ENCODE measurements at places on chromosomes 5 and 9.

GRCh38 chr5:100902440-100903038, 543 bp downstream of the ST8SIA4 start:
- no peak for DNase-seq

DNA sequence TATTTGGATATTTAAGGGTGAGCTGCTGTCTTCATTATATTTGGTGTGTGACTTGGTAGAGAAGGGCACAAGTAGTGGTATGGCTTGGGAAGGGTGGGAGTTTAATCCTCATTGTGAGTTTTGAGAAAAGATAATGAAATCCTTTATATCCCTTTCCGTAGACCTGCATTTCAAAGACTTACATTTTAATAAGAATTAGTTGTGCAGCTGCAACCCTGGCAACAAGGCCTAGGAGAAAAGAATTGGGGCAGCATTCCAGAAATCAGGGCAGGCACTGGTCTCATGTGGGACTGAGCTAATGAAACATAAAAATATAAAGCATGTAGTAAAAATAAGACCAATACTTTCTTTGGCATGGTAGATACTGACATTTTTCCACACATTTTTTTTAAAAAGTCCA, 60.5 kb downstream of the CDC42SE2 start:
- DNase-seq, result no peak

DNA sequence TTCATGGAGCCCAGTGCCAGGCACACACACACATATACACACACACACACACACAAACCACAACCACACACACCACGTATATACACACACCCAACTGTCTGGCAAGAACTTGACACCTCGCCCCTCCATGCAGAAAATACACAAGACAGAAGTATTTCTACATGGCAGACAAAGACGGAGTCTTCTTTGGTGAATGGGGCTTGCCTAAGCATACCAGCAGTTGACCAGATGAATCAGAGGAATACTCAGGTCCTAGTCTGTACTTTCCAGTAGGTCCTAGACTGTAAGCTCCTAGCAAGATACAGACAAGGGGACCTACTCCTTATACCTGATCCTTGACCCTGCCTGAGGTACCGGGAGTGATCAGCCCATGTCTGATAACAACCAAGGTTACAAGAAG, 60.1 kb downstream of the SIL1 start:
- no peak for DNase-seq

DNA sequence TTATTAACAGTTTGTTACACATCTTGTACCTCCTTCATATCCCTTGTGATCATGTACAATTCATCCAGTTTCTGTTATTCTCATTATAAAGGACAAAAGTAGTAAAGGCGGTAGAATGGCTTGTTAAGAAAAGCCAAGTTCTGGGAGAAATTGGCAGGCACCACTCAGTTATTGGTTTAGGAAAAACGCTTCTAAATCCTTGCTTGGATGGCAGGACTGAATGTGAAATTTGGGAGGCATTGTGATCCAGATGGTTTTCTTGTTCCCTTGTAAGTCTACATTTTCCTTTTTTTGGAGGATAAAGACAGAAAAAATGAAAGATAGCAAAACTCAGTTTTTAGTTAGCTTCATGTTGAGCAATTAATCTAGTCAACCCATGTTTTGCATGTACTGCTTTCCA, 130.2 kb downstream of the MAT2B start:
- no peak for DNase-seq

DNA sequence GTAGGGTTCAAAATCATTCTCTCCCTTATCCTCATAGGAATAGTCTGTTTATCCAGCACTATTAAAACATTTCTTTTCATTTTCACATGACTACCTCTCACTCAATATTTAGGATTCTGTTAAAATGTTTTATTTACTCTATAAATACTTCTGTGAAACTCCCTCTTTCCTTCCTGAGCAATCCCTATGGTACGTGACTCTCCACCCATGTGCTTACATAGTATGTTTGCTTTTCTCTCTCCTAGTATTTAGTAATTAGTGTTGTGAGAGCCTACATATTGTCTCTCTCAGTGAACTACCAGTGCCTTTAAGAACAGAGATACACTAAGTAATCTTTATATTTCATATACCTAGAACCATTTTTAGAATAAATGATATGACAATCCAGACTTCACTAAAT, 46.0 kb downstream of the PTPRD start:
- DNase-seq, result no peak

DNA sequence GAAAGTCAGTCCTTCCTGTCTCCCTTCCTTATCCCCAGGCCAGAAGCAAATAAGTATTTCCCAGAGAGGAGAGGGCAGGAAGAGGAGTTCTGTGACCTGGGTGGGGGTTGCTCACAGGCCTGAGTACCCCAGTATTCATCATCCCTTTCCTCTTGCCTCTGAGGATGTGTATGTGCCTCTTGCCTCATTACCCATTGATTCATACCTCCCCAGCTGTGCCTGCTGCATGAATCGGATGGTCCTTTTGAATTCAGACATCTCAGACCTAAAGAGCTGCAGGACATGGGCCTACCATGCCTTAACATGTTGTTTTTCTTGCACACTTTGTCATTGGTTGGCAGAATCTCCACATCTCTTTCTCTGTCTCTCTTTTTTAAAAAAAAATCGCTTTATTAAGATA, 112.8 kb upstream of the SHB start:
- DNase-seq, result peak; percentile 37

- peak; percentile 52 for DNase-seq
Observed at GRCh38 chr5:98796197-98796972, 22.9 kb downstream of the RGMB start.

- DNase-seq, result peak; percentile 52
Observed at GRCh38 chr5:12095808-12096281, 191.6 kb upstream of the CTNND2 start.

DNA sequence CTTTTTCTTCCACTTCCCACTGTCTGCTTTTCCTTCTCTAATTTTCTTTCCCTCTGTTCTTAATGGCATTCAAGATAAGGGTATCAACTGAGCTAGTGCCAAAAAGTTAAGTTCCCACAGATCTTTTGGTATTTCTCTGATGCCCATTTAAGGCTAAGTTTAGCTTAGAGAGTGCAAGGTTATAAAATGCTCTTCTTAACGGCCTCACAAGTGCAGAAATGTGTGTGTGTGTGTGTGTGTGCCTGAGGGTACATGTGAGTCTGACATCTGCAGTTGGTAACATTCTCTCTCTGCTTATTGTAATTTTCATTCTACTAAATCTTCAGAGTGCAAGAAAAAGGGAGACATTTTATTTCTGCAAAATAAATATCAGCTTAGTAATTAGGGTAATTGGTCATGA, 24.2 kb downstream of the FBN2 start:
- DNase-seq, result no peak

- DNase-seq, result no peak
Observed at GRCh38 chr5:181114284-181114843, 16.6 kb downstream of the OR2V1 start.

DNA sequence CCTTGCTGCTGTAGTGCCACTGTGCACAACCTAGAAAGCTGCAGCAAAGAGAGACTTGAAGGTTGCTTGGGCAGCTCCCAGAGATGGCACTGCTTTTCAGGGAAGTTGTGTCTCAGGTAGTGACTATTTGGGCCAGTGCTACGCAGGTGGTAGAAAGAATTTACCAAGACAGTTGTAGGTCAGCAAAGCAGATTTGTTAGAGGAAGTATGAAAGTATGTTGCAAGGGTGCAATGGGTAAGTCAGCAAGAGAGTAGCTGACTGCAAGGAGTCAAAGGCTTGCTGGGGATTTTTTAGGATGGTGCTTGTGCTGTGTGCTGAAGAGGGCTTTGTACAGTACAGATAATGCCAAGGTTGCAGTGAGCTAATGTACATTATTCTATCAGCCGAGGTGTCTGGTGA, 33.5 kb upstream of the SPARC start:
- DNase-seq, result no peak

DNA sequence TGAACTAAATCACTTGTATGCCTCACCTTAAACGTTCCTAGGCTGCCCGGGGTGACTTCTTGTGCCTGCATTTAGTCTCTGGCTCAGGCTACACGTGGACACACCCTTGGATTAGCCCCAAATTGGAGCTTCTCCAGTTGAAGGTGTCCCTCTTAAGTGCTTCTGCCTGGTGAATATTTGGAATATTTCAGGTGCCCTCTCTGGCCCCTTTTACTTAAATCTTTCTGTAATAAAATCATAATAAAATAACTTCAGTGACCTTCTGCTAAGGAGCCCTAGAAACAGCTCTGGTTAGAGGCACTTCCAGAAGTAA, 74.3 kb upstream of the KLF9 start:
- no peak for DNase-seq
